ENCODE measurements at places on chromosomes 4 and X. TPM values are rescaled to one million over a fixed set of nuclear protein-coding genes. Genes with fewer than 3 reads are reported as not detected.

DNA sequence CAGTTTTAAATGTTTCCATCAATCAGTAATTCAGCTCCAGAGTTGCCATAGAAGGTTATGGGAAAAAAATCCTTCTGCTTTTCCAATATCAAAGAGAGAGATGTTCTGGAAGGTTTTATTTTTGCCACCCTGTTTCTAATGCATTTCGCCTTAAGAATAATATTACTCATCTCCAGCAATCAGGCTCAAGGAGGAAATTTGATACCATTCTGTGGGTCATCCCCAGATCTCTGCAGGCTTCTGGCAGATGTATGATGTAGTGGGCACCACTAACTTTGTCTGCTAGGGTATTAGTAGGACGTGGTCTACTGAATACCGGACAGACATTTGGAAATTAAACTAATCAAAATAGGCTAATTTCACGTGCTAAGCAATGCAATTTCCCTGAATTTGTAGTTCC, 645.4 kb upstream of the TENM3 start:
- DNase-seq = peak; percentile 50

DNA sequence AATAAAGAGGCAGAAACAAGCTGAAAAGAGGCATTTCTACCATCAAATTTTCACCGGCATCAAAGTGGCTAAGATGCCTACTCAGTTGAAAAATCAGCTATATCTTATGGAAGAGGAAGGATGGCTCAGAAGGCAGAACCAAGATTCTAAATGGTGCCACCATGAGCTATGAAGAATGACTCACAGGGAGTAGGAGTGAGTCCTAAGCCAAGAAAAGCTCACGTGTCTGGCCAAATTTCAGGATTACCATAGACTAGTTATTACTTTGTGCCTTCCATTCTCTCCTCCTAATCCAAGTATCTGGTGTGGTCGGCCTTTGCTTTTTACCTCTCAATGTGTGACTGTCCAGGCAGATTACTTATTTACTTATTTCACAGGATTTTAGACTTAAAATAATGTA, 54.8 kb downstream of the BMP3 start:
- peak; percentile 33 for DNase-seq

- DNase-seq = peak; percentile 4
Observed at GRCh38 chr4:20318909-20319277, 67.2 kb downstream of the SLIT2 start.

DNA sequence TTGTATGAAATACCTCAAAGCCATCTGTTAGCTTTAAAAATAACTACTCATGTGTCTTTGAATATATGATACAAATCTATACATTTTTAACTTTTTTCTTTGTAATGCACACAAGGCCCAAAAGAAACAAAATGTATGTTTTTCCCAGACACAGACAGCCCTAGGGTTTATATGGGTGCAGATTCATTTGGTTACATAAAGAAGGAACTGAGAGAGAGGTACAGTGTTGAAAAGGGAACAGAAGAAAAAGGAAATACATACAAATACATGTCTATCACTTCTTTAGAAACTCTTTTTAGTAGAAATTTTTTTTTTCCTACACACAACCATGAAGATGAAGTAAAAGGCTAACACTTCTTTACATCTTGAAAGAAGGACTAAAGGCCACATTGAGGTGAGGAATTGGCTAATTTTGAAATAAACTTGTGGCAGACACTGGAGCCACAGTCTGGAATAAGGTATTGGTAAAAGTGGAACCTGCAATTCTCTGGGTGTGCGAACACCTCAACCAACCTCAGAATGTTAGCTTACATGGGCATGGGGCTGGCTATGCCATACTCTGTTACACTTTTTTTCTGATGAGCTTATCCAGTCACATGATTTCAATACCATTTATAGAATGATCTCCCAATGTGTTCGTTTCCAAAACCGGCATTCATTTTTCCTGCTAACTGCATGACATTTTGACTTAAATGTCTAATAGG, 67.9 kb downstream of the FAM47C start:
- no peak for DNase-seq

The TMPRSS11B gene
- not detected for total RNA-seq

- peak; percentile 53 for DNase-seq
Observed at GRCh38 chr4:154503598-154503997, 12.0 kb upstream of the DCHS2 start.

DNA sequence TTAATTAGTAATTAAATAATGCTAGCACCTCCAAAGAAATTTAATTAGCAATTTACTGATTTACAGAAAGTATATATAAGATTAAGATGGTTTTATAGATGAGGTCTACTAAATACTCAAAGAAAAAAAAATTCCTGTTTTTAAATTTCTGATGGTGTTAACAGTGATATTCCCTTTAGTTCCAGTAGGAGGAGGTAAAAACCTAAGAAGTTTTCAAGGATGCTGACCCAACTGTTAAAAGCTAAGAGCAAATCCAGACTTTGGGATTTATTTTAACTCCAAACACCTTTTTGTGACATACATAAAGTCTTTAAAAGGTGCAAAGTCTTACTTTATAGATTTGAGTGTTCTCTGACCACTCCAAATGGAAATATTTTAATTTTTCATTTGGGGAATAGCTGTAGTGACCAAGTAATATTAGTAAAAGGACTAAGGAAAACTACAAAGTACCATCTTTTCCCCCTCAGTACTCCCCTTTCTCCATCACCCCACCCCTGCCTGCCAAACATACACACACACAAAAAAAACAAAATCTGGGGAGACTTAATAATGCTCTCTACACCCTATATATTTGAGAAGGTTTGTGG, 34.2 kb upstream of the CSN1S1 start:
- peak; percentile 27 for DNase-seq

DNA sequence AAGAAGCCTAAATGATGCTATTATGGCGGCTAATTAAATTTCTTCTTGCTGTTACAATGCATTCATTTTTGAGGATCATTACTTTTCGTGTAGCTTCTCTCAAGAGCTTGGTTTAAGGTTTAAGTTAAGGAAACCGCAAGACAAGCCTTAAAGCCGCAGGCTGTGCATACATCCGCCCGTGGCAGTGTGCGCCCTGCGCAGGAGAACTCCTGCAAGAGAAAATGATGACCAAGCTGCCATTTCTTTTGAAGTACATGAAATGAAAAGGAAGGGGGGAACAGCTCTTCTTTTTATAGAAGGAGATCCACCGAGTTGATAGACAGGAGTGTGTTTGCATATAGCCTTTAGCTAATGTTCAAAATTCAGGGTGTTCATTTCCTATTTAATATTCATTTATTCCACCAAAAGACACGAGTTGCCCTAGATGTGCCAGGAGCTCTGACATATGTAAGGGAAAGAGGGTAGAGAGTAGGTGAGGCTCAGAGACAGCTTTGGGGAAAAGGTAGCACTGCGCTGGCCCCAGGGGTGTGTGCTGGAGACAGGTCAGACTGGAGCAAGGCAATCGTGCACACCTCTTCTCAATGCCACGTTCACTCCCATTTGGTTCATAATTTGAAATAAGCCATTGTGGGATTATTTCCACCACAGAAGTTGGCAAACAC, 112.1 kb upstream of the LDB2 start:
- no peak for DNase-seq

DNA sequence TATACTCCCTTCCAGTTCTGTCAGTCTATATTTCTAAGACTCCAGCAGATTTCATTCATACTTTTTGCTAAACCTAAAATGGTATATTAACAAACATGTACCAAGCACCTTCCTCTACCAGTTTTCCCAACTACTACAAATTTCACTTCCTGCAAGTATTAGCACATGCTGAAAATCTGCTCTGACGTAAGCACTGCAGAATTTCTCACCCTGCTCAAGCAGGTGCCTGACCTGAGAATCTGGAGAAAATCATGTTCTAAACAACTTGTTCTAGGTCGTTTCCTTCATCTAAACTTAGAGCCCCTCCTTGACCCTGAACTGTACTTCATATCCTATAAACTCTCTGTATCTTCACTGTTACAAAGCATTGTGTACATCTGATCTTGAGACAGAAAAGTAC, 380.7 kb upstream of the NOCT start:
- no peak for DNase-seq

- peak; percentile 63 for DNase-seq
Observed at GRCh38 chr4:123488916-123489315, 92.3 kb downstream of the SPRY1 start.

The RTL3 gene
- not detected for total RNA-seq

GRCh38 chrX:153926552-153926857, 441 bp upstream of the ARHGAP4 start:
- no peak for DNase-seq

GRCh38 chrX:136495043-136495442, 2.3 kb upstream of the HTATSF1 start:
- DNase-seq = no peak

The TSPAN6 gene
- 5.6 TPM for total RNA-seq

The TCEAL3 gene
- 15.1 TPM for total RNA-seq

GRCh38 chr4:3107691-3108121, 33.2 kb downstream of the HTT start:
- no peak for DNase-seq

- DNase-seq = no peak
Observed at GRCh38 chrX:41973208-41973607, 49.9 kb upstream of the CASK start.

GRCh38 chr4:38911257-38911656, 43.7 kb downstream of the FAM114A1 start:
- DNase-seq = no peak

DNA sequence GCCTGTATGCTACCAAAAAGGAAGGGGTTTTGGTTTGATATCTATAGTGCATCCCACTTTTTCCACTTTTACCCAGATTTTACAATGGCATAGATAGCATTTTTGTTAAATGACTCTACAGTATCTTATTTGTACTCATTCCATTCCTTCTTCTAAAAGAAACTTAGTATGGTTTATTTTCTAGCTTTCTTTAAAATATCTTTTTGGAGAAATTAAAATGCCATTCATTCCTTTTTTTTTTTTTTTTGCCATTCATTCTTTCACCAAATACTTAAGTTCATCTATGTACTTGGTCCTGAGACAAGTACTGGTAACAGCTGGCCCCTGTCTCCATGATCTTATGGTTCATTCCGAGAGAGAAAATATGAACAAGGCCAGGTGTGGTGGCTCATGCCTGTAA, 49.1 kb downstream of the MID1 start:
- no peak for DNase-seq

The C4orf51 gene
- not detected for total RNA-seq

The SPANXA1 gene
- total RNA-seq = not detected

GRCh38 chr4:112055100-112055499, 90.2 kb upstream of the FAM241A start:
- no peak for DNase-seq

GRCh38 chr4:41451961-41452360, 86.0 kb upstream of the LIMCH1 start:
- DNase-seq = no peak

DNA sequence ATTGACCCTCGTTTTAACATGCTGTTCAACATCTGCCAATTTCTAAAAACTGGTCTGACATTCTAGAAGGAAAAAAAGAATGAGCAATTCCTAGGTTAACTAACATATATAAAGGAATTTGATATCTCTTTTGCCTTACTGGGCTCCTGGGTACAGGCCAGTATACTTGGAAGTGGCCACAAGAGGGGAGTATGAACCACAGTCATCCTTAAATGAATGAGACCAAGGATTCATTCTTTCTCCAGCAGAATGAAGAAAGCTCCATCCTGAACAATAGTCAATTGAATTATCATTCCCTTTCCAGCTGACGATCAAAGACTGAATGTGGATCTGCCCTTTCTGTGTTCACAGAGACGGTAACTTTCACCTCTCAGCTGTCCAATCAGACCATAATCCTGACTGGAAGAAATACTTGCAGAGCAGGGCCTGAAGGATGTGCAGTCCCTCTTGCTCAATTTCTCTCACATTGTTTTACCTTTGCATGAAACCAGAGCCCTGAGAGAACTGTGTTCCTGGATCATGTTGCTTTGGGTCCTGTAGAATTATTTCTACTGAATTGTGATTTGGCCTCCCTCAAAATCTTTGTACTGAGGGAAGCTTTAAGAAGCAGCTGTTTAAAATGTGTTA, 14.8 kb upstream of the SPARCL1 start:
- peak; percentile 74 for DNase-seq

GRCh38 chrX:22800806-22801205, 199.0 kb upstream of the DDX53 start:
- no peak for DNase-seq

DNA sequence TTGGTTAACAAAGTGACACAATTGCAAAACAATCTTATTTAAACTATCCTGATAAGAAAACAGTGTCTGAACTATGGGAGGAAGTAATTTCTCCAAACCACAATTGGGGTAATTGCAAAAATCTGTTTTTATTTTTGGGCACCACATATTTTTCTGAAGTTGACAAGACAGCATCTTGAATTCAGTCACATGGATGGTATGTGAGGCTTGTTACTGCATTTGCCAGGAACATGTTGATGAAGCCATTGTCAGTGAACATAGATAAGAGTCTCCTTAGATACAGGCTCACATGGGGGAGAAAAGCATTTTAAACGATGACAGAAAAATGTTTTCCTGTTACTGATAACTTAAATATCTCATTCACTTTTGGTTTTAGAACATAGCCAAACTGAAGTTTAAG, 5.5 kb upstream of the USP53 start:
- no peak for DNase-seq

GRCh38 chrX:99914635-99915034, 495.4 kb downstream of the PCDH19 start:
- peak; percentile 34 for DNase-seq

The TIMM17B gene
- total RNA-seq = 70.6 TPM

GRCh38 chr4:80054375-80054774, 18.7 kb downstream of the ANTXR2 start:
- no peak for DNase-seq

DNA sequence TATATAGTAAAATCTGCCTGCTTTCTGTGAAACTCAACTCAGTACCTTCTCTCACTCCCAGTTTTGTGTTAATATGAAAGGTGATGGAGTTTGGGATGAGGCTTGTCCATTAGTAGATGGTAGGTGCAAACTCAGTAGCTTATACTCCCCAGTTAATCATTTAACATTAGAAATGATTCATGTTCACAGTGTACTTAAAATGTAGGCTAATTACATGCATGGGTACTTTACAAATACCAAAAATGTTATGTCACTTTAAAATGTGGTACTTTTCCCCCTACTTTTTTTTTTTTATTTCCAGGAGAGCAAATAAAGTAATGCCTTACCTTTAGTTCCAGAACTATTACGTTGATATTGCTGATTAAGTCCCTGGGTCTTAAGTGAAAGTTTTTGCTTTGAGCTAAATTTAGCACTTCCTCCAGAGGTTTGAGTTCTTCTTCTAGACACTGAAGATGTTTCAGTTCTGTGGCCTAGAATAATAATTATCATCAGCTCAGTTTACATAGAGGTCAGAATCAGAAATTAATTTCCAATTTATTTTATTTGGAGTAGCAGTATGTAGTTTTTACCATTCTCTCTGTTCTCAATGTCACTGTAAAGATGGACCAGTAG, 3.0 kb downstream of the IL2 start:
- DNase-seq = no peak

DNA sequence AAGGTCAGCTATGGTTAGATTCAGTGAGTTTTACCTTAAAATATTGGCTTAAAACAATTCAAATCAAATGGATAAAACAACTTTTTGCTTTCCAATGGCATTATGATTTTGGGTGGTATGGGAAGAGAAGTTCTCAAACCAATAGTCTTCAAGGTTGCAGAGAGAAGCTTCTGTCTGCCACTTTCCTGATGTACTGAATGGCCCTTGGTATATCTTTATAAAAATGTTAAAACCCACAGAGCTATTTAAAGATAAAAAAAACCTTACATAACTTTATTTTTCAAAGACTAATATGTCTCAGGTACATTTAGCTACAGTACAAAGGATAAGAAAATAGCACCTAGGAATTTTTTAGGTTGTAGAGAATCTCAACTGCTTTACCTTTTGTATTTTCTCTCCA, 6.9 kb downstream of the FGA start:
- no peak for DNase-seq

- no peak for DNase-seq
Observed at GRCh38 chr4:91471280-91471679, 832.5 kb upstream of the GRID2 start.

The XAGE2 gene
- total RNA-seq = not detected

Data from MCF 10A (cell line).